ENCODE measurements at places on chromosomes 11 and 22.

- peak; percentile 3 for DNase-seq
Measured at GRCh38 chr11:105719073-105719822, 109.4 kb downstream of the GRIA4 start.

GRCh38 chr11:95296621-95297025 is 65.6 kb upstream of the SESN3 start:
- DNase-seq: no peak

- DNase-seq: no peak
Measured at GRCh38 chr22:40953471-40953870, 2.3 kb downstream of the RBX1 start.

GRCh38 chr22:44362249-44363012 is 49.7 kb upstream of the SHISAL1 start:
- DNase-seq: peak; percentile 48

GRCh38 chr22:36725366-36726006 is 21.9 kb upstream of the CACNG2 start:
- no peak for DNase-seq

GRCh38 chr11:74611369-74611861 is 19.0 kb downstream of the POLD3 start:
- peak; percentile 91 for DNase-seq

DNA sequence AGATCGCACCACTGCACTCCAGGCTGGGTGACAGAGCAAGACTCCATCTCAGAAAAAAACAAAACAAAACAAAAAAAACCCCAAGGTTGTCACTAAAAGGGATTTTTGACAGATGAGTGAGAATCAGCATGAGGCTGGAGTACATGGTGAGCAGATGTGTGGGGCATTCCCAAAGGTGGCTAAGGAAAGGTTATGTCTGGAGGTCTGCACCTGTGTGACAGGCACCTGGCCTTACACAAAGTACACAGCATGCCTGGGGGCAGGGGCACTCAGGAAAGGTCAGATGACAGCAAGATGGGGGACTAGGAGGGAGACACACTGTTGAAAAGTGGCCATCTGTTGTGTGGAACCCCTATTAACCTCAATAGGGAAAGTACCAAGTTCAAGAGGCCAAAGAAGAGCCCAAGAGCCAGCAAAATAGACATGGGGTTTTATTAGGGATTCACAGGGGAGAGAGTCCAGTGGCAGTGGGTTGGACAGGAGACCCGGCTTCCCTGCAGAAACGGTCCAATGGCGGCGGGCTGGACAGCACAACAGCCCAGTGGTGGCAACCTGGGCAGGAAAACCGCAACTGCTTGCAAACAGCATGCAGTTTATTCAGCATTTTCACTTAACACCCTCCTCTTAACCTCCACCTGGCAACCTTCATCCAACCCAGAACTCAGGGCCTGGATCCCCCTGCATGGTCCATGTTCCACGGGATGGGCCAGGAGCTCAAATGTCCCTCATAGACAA is 101.1 kb downstream of the MICAL2 start:
- no peak for DNase-seq

DNA sequence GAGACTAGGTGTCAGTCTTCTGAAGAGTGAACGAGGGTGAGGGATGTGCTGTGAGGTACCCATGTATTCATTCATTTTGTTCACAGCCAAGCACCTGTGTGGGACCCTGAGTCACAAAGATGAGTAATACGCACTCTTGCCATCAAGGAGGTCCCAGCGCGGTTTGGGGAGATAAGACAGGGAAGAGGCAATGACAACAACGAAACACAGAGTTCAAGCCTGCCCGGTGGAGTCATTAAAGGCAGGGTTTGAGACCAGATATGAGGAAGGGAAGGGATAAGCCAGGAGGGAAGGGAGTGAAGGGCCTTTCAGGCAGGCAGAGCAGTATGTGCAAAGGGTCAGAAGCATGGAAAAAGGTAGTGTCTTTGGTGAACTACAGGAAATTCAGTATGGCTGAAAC is 4.6 kb downstream of the DCHS1 start:
- DNase-seq: peak; percentile 37

- peak; percentile 77 for DNase-seq
Measured at GRCh38 chr22:31036671-31037550, 44.2 kb upstream of the SMTN start.

DNA sequence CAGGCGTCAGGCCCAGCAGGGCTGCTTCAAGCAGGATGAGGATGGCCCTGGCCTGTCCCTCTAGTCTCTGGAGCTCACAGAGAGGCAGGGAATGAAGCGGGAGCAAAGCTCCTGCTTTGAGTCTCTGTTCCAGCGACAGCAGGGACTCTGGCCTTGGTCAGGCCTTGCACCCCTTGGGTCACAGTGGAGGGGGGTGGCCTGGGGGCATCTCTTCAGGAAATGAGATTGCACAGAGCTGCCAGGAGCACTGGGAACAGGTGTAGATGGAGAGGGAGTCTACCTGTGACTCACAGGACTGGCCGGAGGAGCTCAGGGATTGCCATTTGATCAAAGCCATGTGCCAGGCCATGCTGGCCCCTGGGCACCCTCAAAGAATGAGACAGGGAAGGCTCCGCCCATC is 1.6 kb downstream of the ANO1 start:
- DNase-seq: no peak

- no peak for DNase-seq
Measured at GRCh38 chr11:61710019-61710418, 29.8 kb downstream of the DAGLA start.

GRCh38 chr22:43042101-43042780 is 27.3 kb upstream of the PACSIN2 start:
- DNase-seq: no peak

- no peak for DNase-seq
Measured at GRCh38 chr11:35626501-35626900, 8.2 kb downstream of the FJX1 start.

- DNase-seq: no peak
Measured at GRCh38 chr22:47357086-47357485, 594.6 kb downstream of the TBC1D22A start.

- DNase-seq: no peak
Measured at GRCh38 chr11:128830290-128831173, 36.6 kb downstream of the KCNJ1 start.

DNA sequence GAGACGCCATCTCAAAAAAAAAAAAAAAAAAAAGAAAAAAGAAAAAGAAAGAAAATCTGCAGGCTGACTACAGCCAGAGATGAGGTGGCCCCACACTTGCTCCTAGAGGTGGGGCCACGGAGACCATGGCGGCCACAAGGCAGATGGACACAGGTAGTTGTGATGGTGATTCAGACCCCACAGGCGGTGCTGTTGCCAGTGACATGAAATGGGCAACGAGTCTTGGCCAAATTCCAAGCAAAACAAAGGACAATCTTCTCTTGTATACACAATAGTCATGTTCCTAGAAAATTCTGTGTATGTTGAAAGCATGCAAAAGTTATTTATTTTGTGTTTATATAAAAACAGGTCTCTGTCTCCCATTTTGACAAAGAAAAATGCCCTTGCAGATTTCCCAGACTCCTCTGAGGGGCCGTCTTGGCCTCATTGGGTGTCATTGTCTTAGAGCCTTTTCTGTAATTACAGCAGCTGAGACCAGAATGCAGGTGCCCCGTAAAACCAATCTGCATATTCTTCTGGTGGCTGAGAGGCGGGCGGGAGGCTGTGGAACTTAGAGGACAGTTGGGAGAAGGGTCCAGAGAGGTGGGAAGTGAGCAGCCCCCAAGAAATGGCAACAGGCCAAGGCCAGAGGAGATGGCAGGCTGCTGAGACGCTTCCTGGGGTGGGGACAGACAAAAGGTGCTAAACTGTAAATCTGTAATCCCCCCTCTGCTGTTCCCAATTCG is 22.5 kb upstream of the DAGLA start:
- DNase-seq: no peak

DNA sequence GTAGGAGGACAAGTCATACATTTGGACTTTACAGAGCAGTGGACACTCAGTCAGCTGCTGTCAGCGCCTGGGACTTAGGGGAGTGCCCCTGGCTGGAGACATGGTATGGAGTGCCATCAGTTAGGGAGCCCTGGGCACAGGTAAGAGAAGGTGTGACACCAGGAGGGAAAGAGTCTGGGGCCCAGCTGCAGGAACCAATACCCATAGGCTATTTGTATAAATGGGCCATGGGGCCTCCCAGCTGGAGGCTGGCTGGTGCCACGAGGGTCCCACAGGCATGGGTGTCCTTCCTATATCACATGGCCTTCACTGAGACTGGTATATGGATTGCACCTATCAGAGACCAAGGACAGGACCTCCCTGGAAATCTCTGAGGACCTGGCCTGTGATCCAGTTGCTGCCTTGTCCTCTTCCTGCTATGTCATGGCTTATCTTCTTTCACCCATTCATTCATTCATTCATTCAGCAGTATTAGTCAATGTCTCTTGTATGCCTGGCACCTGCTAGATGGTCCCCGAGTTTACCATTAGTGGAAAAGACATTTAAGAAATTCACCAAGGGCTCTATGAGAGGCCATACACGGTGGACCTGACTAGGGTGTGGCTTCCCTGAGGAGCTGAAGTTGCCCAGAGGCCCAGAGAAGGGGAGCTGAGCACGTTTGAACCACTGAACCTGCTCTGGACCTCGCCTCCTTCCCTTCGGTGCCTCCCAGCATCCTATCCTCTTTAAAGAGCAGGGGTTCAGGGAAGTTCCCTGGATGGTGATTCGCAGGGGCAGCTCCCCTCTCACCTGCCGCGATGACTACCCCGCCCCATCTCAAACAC is 850 bp upstream of the MIF start:
- no peak for DNase-seq

DNA sequence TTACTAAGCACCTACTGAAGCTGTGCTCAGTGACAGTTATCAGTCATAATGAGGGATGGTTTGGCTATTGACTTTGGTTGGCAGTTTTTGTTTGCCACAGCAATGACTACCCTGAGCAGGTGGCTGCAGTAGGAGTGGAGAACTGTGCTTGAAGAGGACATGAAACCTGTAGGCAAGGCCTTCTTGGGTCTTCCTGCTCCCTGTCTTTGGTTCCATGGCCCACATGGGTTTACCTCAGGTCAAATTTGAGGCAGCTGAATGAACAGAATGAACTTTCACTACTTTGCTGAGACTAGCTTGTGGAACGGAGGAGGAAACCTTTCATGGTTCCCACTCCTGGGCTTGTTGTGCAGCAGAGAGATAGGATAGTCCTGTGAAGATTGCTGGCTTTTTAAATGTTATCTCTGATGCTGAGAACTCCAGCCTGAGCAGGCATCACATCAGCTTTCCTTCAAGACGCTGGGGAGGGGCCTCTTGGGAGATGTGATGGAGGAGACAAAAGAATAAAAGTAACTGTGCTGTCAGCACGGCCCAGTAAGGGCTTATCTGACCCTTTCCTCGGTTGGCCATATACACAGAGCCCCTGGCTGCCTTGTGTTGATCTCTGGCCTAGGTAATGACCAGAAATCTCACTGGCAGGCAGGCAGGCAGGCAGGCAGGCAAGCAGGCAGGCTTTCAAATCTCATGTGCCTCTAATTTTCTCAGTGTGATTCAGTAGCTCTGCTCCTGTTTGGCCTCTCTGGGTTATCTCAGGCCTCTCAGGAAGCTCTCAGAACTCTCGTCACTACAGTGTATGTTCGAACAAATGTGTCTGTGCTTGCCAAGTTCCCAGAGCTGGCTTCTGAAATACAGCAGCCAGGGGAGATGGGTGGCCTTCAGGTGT is 12.0 kb downstream of the STIM1 start:
- DNase-seq: peak; percentile 48

GRCh38 chr11:3170756-3171650 is 5.9 kb upstream of the OSBPL5 start:
- no peak for DNase-seq

- peak; percentile 24 for DNase-seq
Measured at GRCh38 chr11:83521647-83522596, 235.8 kb upstream of the CCDC90B start.

- DNase-seq: peak; percentile 9
Measured at GRCh38 chr11:33775832-33776470, 1.6 kb upstream of the FBXO3 start.

GRCh38 chr11:66289548-66290329 is 796 bp upstream of the YIF1A start:
- DNase-seq: no peak

DNA sequence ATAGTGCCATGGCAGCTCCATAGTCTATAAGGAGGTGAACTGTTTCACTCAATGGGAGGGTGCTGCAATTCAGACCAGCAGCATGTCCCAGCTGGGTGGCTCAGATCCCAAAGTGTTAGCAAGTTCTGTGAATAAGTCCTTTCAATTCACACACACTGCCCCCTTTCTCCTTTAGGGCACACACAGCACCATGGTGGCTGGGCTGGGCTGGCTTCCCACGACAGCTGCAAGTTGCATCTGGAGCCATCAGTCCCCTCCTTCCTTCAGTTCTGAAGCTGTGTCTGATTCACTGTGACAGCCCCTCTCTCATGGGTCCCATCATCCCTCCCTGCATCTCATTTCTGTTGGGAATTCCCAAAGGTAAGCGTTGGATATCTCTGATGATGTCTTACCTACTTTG is 324.1 kb upstream of the NCAM1 start:
- DNase-seq: no peak

DNA sequence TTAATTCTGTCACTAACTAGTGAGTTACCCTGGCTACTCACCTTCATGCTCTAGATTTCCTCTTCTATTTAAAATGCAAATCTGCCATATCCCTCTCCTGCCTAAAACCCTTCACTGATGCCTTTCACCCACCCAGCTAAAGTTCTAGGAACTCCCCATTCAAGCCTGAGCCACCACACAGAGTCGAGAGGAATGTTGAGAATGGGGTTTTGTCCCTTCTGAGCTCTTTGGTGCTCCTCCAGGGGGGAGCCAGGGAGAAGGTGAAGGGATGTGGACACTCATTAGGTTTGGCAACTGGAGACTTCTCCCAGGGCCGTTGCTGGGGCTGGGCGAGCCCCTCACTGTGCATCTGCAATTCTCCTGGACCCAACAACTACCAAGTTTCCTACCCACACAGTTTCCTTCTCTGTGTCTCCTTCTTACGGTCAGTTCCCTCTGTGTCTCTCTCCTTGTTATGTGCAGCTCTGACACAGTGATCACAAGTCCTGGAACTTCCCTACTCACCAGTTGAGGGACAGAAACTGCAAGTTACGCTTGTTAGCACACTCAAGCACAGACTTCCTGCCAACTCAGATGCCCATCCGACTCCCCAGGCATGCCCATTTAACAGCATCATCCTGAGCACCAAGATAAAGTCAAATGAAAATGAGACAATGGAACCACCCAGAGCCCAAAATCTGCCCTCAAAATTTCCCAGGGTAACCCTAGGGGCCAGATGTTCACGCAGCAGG is 6.5 kb upstream of the IL10RA start:
- no peak for DNase-seq

GRCh38 chr11:7252683-7253213 is 1.0 kb downstream of the SYT9 start:
- no peak for DNase-seq

- DNase-seq: no peak
Measured at GRCh38 chr11:63951779-63952536, 13.2 kb downstream of the NAA40 start.

- DNase-seq: no peak
Measured at GRCh38 chr22:39935612-39936011, 24.6 kb upstream of the TMA7B start.

Data from fibroblast of the aortic adventitia (primary cell).